Activated CD8-positive, alpha-beta memory T cell treated with anti-CD3 and anti-CD28 coated beads, Interleukin-2, amount 10 ng/mL, durations not matched to agents 7 days and 5 days (primary cell): ENCODE measurements at places on chromosomes 3 and 15. TPM values are rescaled to one million over a fixed set of nuclear protein-coding genes. Genes with fewer than 3 reads are reported as not detected.

DNA sequence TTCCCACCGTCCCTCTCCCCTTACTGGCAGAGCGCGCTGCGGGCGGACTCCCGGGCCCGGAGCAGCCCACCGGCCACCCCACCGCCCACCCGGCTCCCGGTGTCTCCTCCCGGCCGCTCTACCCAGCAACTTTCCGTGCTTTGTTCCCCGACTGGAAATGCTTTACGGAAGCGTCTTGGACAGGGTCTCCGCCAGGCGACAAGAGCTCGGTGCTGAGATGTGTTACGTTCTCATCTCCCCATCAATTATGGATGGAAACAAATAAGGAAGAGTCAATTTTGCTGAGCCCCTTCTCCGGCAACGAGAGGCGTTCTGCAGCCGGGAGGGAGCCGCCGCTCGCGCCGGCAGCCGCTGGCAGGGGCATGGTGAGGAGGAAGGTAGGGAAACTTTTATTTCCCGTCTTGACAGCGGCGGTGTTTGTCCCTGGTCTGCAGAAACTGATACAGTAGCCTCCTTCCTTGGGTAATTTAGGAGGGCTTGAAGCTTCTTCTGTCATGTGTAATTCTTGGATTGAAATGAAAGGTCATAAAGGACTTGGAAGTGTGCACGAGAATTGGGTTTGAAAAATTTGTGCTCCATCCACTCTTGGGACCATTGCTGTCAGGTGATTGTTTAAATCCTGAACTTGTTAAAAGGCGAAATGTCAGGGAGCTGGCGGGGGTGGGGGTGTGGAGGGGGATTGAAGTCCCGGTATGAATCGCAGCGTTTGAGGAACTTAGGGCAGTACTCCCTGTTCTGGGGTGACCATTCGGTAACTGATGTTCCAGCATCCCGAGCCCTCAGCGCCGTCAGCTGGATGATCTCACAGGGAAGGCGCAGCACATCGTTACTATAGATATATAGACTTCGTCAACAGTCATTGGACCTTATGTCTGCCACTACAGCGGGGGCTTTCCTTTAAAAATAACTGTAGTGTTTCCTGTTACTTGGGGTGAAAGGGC, 1.5 kb downstream of the SEMA6D start:
- DNase-seq: no peak

DNA sequence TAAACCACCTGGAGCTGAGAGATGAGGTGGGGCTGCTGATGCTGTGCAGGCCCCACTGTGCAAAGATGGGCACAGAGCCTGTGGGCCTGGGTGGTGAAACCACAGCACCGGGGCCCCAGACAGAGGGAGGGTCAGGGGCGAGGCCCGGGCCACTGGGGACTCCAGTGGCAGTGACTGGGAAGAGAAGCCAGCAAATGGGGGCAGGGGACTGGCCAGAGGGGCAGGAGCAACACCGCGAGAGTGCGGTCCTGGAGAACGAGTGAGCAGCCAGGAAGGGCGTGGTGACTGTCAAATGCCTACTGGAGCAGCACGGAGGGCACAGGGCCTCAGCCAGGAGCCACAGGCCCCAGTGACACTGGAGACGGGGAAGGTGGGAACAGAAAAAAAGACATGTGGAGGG, 39.8 kb downstream of the HCN4 start:
- DNase-seq: no peak

Gene TAGLN3
- total RNA-seq: not detected

DNA sequence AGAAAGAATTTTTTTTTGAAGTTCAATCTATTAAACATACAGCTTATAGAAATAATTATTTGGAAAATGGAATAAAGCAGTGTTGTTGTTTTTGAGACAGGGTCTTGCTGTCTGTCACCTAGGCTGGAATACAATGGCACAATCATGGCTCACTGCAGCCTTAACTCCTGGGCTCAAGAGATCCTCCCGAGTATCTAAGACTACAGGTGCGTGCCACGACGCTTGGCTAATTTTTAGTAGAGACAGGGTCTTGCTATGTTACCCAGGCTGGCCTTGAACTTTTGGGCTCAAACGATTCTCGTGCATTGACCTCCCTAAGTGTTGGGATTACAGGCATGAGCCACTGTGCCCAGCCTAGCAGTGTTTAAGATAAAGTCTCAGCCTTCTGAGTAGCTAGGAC, 8.8 kb downstream of the BNIP2 start:
- no peak for DNase-seq

GRCh38 chr3:143979813-143980212, 8.2 kb downstream of the DIPK2A start:
- no peak for DNase-seq
